ENCODE measurements at places on chromosomes 3 and 15.
A peak's percentile ranks its signal among the peaks of the same experiment; 100 is the strongest.

GRCh38 chr3:13043656-13044055 lies 29.6 kb downstream of the IQSEC1 start:
- no peak for DNase-seq

DNA sequence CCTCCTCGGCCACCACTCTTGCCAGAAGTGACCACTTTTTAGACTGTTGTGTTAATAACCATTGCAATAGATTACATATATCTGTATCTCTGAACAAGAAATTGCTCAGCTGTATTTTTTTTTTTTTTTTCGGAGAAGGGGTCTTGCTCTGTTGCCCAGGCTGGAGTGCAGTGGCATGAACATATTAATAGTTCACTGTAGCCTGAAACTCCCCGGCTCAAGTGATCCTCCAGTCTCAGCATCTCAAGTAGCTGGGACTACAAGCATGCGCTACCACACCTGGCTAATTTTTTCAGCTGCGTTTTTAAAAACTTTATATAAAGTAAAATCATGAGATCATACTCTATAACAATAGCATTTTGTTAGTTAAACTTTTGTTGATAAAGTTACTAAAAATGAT lies 609.0 kb downstream of the ZNF385D start:
- DNase-seq: no peak

DNA sequence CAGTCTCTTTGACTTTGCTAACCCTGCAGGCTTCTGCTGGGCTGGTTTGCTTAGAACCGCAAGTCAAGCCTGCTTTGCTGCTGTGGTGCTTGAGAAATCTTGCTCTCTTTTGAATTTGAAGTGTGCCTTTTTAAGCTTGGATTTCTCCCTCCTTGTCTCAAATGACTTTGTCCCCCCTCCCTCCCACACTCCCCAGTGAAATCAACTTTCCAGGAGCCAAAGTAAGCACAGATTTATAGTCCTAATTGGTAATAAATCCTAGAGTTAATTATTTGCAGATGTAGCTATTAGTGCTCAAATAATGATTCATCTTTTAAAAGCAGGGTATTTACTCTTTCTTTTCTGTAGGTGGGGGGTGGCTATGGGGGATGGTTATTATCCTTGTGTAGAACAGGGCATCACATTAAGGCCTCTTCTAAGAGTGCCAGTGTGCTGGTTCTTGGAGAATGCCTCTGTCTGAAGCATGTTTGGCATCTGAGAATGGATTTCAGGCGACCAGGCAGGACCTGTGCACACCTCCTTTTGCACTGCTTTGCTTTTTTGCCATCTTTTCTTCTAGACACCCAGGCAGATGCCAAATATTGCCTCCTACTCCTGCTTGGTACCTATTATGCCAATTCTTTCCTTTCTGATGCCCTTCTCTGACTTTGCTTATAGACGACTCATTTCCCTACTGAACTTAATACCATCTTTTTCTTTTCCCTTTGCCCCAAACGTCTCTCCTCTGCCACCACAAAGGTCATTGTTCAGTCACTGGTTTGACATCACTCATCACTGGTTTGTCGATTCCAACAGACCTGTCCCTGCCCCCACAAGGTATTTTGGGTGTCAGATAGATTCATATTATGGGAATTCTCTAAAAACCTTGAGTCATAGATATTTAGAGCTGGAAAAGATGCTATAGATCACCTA lies 50.7 kb downstream of the CLDN11 start:
- DNase-seq: no peak

DNA sequence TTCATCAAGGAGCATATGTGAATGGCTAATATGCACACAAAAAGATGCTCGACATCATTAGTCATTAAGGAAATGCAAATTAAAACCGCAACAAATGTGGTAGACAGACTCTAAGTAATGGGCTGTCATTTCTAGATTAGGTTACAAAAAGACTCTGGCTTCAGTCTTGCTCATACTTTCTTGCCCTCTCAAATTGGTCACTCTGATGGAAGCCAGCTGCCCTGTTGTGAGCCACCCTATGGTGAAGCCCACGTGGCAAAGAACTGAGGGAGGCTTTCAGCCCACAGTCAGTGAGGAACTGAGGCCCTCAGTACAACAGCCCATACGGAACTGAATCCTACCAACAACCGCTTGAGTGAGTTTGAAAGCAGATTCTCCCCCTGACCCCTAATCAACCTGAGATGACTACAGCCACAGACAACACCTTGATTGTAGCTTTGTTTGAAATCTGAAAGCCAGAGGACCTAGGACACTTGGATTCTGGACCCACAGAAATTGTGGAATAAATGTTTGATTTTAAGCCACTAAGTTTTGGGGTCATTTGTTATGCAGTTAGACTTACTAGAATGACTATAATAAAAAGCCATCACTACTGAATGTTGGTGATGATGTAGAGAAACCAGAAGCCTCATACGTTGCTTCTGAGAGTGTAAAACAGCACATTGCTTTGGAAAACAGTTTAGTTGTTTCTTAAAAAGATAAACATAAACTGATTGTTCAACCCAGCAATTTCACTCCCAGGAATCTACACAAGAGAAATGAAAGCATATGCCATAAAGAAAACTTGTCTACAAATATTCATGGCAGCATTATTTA lies 45.7 kb downstream of the EHHADH start:
- DNase-seq: peak; percentile 57

DNA sequence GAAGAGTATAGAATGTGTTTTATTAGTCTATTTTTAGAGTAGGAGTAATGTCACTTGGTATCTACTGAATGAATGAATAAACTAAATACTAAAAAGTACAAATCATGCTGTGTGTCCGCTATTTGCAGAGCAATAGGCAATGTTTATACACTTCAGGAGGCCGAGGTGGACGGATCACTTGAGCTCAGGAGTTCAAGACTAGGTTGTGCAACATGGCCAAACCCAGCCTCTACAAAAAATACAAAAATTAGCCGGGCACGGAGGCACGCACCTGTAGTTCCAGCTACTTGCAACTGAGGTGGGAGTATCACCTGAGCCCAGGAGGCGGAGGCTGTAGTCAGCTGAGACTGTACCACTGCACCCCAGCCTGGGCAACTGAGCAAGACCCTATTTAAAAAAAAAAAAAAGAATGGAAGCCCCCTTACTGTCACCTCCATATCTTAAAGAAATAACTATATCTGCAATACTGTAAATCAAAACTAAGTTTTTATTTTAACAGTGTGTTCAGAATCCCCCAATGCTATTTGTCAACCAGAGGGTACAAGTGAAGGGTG lies 98.4 kb downstream of the DHX30 start:
- DNase-seq: no peak

- no peak for DNase-seq
Observed at GRCh38 chr3:163971861-163972260, 1106.4 kb downstream of the SI start.

- no peak for DNase-seq
Observed at GRCh38 chr15:70876011-70876410, 16.2 kb downstream of the THAP10 start.

GRCh38 chr3:189282741-189283140 lies 111.0 kb downstream of the TPRG1 start:
- DNase-seq: no peak

DNA sequence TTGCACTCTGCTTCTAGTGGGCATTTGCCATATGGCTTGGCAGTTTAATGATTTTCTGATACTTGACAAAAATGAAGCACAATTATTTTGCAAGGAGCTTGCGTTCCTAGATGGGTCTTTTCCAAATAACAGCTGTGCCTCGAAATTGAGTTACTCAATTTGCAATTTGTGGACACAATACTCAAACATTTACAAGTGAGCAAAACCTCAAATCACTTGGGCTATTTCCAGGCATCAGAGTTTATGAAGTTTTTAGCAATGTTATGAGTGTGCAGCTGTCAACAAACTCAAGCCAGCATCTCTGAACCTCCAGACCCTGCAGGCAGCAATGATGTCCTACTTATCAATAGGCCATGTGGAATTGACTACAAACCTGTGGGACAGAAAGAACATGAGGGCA lies 41.3 kb downstream of the NMNAT3 start:
- DNase-seq: no peak

GRCh38 chr3:171066206-171066605 lies 39.7 kb upstream of the SLC2A2 start:
- no peak for DNase-seq

GRCh38 chr15:62957130-62957529 lies 85.4 kb upstream of the TPM1 start:
- no peak for DNase-seq

DNA sequence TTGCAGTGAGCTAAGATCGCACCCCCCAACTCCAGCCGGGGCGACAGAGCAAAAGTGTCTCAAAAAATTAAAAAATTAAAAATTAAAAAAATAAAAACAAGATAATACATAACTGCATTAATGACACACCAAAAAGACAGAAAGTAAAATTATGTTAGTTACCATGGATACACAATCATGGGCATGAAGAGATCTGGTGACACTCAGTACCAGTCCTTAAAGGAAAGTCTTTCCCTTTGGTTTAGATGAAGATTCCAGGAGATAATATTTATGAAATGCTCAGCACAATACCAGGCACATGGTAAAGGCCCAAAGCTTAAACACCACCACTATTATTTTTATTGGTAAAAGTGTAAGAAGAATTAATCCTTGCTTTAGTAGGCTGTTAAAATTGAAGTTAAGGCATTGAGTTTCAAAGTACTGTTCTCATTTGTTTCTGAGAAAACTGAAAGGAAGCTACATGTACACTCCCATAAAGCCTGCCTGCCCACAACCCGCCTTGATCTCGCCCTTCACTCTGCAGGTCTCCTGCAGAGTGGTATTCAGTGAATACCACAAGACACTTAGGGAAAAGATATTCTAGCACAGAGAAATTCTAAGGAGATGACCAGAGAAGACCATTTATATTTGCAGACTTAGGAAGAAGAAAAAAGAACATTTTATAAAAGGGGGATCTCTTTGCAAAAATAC lies 52.3 kb downstream of the SUCLG2 start:
- no peak for DNase-seq

DNA sequence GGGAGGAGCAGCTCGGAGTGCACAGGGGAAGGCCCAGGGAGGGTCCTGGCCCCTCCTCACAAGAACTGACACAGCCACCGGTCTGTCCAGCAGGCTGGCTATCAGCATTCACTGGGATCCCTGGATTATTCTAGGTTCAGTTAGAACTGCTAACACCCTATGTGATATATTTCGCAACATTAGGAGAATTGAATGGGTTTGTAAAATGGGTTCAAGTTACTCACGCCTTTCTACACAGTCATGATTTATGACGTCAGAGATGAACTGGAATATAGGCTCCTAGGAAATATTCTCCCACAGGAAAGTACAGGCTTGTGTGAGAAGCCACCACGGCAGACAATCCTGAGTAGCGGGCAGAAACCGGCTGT lies 969 bp upstream of the BSN start:
- no peak for DNase-seq

GRCh38 chr3:191269289-191270085 lies 59.7 kb upstream of the CCDC50 start:
- peak; percentile 13 for DNase-seq

GRCh38 chr3:66441129-66441528 lies 59.7 kb downstream of the LRIG1 start:
- no peak for DNase-seq

GRCh38 chr15:76184650-76185035 lies 124.9 kb downstream of the TMEM266 start:
- DNase-seq: no peak

DNA sequence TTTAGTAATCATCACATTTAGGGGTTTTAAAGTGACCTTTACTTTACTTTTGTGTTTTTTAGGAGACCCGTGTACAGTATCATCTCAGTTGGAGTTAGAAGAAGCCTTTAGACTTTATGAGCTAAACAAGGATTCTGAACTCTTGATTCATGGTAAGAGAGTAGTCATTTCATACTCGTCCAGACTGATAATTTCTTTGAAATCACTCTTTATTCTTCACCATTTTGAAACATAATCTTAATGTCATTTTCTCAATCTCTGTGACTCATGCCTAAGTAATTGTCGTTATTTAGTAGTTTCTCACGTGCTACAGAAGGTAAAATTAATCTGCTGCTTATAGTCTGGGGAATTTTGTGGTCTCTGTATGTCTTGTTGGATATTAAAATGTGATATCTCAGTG lies 37.7 kb downstream of the PRKCI start:
- no peak for DNase-seq

DNA sequence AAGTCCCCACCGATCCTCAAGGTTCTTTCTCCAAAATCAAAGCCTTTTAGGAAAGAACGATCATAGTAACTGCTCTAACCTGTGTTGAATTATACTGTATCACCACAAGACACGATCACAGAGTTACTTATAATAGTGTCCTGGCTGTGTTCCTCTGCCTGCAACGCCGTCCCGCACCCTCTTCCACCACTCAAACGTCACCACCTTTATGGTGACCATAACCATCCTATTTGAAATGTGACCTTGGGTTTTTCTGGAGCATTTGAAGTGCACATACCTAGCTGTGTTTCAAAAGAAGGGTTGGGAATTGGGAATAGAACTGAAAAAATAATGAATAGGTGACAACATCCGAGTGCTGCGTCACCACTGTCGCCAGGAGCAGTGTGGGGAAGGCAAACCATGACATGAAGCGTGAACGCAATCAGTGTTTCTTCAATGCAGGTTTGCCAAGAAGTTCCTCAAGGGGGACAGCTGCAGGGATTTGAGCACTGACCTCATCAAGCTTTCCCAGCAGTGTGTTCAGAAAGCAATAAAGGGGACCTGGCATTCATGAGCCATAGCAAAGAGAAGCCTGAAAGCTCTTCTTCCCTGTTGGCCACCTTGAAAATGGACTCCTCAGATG lies 769 bp upstream of the SELENOS start:
- DNase-seq: no peak

- DNase-seq: no peak
Observed at GRCh38 chr3:133575086-133575485, 1.6 kb downstream of the CDV3 start.

DNA sequence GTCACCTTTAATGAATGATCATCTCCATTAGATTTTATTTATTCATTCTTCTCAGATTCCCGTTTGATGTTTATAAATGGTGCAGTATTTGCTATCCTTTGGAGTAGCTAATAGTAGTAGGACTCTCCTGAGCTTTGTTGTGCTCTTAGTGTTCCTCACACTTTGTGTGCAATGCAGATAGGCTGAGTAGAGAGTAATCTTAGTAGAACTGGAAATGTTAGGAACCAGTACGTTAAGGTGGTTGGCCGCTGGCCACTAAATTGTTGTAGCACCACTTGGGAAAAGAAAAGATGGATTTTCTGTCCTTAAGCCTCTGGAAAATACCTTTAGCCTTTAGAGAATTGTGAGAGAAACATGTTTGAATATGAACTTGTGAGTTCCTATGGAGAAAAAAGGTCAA lies 19.9 kb upstream of the EBLN2 start:
- no peak for DNase-seq

DNA sequence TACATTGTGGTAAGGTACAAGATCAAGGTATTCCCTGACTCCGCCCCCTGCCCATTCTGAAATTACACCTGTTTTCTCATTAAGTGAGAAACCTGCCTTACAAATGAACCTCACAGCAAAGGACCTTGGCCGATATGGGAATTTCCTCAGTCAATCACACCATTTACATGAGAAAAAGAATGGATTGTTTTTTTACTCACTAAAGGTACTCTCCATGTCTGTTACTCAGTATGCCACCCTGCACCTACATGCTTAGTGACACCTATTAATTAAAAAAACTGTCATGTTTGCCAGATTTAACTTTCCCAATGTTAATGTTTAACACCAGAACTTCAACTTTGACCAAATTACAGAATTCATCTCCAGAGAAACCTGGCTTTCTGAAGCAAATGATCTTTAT lies 62.0 kb downstream of the ESYT3 start:
- no peak for DNase-seq
